ENCODE measurements at places on chromosomes 2 and 18.
A peak's percentile ranks its signal among the peaks of the same experiment; 100 is the strongest.

DNA sequence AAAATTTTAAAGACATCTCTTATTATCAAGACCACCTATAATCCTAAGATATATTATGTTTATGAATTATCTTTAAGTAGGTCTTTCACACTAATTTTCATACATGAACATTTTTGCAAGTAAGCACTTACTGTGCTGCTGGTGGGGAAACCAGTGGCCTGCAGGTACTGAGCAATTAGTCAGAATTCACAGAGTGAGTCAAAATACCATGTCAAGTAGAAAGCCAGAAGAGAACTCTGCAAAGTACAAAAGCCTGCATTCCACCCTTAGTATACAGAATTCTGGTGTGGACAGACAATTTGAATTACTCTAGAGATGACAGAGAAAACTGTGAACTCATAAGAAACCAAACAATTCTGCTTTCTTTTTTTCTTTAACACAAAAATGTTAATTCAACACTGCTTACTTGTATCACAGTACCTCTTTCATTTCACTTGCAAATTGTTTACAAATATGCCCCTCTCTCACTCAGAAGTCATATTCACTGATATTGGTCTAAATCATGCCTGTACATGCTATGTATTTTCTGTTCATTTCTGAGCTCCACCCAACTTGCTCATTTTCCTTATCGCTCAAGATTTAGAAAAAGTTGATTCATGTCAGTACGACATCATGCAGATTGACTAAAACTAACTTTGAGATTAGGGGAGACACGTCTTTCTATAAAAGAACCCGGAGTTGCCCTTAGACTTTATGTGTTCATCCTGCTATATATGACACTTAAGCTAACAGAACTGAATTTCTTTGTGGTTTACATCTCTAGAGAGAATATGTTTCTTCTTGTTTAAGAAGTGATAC, 182.9 kb downstream of the IKZF2 start:
- no peak for DNase-seq

- DNase-seq, result no peak
Observed at GRCh38 chr2:54429054-54429453, 27.1 kb upstream of the SPTBN1 start.

DNA sequence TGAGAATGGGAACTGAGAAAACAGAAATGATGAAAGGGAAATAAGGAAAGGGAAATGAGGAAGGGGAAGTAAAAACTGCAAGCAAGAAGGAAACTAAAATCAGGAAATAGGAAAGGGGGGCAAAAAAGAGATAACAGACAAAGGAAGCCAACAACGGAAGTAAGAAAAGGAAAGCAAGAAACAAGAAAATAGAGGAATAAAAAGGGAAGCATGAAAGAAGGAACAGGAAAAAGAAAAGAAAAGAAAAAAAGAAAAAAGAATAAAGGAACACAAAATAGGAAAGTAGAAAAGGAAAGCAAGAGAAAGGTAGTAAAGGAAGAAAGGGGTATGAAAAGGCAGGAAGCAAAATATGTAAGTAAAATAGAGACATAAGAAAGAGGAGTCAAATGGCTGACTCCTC, 241.2 kb upstream of the NCKAP5 start:
- DNase-seq, result no peak

DNA sequence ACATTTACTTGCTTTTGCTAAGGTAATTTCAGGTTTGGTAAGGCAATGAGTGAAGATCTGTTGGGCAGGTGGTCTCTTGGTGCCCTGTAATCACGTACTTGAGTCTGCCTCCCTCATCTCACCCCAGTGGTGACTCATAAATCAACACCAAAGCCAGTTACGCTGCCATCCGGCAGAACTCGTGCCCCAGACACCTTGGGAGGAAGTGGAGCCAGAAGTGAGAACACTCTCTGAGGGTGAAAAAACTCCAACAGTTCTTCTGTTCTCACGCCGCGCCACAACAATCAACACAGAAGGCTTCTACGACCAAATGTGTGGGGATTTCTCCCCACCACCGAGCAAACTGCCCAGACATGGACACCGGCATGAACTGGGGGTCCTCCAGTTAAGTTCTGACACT, 206.2 kb downstream of the ARL4C start:
- DNase-seq, result peak; percentile 65

DNA sequence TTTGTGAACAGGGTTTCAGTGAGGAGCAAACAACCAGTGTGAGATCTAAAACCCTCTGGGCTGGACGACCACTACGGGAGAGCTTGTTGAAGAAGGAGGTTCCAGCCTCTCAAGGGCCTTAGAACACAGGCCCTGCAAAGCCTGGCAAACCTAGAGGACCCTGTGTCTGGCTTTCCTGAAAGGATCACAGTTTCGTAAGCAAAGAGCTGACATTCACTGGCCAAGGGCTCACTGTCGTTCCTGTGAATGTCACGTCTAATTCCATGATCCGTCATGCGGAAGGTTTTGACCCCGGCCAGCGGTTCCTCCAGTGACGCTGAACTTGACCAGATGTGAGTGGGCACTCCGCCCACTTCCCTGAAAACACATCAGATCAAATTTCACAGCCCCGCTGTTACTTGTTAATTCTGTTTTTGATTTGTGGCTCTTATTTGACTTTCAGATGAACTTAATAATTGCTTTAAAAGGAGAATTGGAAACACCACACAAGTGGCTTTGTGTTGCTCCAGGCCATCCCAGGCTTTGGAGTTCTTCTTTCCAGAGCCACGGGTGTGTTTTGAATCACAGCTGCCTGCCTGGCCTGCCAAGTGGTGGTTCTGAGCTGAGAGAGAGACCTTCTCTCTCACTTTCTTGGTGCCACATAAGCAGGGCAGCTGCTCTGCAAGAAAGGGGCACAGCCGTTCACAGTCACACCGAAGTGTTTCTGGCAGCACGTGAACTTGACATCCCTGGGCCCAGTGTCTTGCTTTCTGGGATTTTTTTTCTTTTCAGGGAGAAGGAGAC, 308.4 kb downstream of the NDUFA10 start:
- DNase-seq, result no peak

DNA sequence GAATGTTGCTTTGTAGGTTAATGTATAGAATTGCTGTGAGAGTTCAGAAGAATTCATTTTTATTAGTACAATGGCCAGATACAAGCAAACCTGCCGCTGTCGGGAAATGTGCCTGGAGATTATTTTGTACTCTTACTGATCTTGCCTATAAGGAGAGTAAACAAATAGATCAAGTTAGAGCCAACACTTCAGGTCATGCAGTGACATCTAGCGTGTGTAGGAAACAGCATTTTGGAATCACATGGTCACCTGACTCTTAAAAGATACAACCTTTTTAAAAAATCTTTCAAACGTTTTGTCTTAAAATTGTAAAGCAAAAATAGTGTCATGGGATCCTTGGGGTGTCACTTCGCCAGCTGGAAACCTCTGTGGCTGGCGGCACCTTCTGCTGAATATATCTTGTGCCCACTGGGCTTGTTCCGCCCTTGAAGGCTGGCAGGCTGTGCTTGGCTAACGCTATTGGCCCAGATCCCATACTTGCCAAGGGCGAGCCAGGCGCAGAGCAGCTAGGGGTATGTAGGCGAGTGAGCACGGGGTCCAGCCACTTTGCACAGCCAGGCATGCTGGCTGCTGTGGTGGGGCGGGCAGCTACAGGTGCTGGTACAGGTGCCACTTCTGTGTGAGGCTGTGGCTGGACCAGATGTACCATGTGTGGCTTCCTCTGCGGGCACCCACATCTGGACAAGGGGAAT, 19.5 kb upstream of the RPRM start:
- DNase-seq, result no peak

- peak; percentile 43 for DNase-seq
Observed at GRCh38 chr2:200862532-200863000, 1.9 kb downstream of the CLK1 start.

DNA sequence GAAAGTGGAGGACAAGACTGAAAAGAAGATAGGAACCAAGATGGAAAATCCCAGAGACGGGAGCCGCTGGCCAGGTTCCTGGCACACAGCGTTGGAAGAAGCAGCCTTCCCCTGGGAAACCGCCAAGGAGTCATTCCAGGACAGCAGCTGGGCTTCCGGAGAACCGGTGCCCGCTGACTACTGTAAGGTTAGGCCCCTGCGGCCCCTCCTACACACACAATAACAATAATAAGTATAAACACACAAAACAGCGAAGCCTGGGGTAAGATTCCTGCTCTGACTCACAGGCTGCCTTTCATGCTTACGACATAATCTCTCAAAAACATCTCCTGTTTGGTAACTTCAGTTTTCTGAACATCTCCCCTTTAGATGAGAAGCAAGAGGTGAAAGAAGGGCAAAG, 28.1 kb upstream of the MYCN start:
- no peak for DNase-seq

GRCh38 chr2:98508709-98509066, 64.0 kb downstream of the INPP4A start:
- DNase-seq, result peak; percentile 54

GRCh38 chr2:172431463-172431862, 4.1 kb downstream of the ITGA6 start:
- DNase-seq, result no peak

- no peak for DNase-seq
Observed at GRCh38 chr2:119846021-119846420, 86.3 kb downstream of the PTPN4 start.

- no peak for DNase-seq
Observed at GRCh38 chr2:57759131-57759530, 287.5 kb upstream of the VRK2 start.

GRCh38 chr2:38074764-38075506, 1.0 kb downstream of the CYP1B1 start:
- DNase-seq, result peak; percentile 6

GRCh38 chr2:86704459-86704971, 15.6 kb upstream of the RMND5A start:
- no peak for DNase-seq

GRCh38 chr2:151670346-151670745, 63.9 kb downstream of the NEB start:
- DNase-seq, result no peak

DNA sequence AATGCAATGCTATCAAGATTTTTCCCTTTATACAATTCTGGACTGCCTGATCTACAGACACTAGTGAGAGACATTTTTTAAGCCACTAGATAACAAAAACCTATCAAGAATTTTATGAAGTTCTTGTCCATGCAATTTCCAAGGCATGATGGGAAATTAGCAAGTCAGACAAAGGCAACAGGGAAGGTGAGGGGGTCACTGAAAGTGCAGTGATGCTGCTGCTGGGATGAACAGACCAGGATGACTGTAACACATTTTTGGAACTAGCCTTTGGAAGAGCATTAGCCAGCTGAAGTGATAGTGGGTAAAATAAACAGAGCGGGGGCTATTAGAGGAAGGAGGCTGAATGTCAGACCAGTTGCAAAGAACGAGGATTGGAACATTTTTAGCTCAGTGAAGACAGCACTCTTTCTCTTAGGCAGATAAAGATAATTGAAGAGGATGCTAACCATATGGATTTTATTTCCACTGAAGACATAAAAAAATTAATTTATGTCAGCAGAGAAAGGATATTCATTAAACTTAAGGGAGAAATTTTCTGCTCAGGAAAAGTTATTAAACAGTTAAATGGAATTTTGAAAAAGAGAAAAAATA, 17.9 kb downstream of the NRXN1 start:
- no peak for DNase-seq

DNA sequence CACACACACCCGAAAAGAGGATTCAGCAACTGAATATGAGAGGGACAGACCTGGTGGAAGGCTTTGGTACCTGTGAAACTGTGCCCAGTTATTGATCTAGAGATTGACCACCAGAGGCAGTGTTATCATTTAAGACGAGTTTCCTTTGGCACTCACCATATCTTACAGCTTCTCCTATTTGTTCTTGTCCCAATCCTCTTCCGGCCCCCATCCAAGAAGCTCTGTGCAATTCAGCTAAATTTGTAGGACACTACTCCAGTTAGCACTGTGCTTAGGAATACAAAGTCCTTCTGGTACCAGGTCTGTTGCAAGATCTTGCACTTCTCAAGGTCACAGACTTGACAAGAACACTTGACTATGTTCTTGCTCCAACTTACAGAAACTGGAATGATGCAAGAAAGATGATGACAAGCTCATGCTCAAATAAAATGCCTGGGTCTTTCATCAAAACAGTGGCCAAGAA, 177.7 kb downstream of the TMEM247 start:
- DNase-seq, result no peak

- DNase-seq, result no peak
Observed at GRCh38 chr2:7672685-7673071, 755.5 kb downstream of the RNF144A start.

Measured in stimulated activated CD4-positive, alpha-beta T cell treated with anti-CD3 and anti-CD28 coated beads, Interleukin-4, amount 100 ng/mL, for 1 hour (primary cell).